ENCODE measurements at places on chromosomes 12 and 14.

DNA sequence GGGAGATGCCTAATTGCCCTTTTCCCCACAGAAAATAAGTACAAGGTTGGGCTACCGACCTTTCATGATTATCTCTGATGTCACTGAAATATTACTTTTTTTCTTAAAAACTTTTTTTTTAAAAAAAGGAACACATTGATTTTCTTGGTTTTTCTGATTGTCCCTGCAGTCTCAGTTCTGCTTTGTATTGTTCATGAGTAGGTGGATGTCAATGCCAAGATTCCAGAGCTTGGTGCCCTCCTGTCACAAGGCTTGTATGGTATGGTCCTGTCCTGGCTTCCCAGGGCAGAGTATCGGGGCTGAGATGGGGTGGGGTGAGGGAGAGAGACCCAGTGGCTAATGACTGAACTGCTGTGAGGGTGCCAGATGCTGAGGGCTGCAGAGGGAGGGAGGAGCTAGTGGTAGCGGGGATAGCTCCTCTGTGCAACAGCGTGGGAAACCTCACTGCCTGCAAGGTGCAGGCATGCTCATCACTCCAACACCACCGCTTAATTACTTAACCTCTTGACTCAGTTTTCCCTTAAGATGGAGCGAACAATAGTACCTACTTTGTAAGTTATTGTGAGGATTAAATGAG, 4.4 kb upstream of the CTDSP2 start:
- no peak for DNase-seq

- DNase-seq: no peak
Observed at GRCh38 chr12:115953450-115953849, 324.0 kb downstream of the MED13L start.

DNA sequence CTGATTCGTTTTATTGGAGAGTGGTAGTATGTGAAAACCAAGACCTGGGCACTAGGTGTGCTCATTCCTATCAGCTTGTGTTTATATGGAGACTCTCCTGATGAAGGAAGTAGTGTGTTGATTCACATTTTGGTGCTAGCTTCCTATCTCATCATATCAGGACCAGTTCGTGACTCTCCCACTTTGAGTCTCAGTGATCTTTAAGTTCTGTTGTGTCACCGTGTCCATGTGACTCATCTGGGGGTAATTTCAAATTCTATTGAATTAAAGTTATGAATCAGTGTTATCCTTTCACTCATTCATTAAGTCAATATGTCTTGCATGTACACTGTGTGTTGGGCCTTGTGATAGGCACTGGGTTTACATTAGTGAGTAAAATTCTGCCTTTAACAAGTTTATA, 180.2 kb downstream of the CACNA1C start:
- DNase-seq: no peak

DNA sequence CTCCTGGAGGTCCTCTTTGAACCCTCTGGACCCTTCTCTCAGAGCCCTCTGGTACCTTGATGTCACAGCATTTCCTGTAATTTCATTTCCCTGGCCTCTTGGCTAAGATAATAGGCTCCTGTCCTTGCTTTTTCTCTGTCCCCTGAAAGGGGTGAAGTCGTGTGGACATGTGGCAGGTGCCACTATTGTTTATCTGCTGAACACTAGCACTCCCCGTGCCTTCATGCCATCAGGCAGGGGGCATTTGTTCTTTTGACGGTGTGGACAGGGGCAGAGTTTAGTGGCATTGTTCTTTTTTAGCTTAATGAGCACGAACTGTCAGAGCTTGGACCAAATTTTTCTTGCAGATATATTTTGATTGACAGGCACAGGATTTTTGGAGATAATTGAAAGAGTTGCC, 166.0 kb downstream of the RGS6 start:
- no peak for DNase-seq

- DNase-seq: no peak
Observed at GRCh38 chr12:139585-139984, 73.0 kb downstream of the IQSEC3 start.

DNA sequence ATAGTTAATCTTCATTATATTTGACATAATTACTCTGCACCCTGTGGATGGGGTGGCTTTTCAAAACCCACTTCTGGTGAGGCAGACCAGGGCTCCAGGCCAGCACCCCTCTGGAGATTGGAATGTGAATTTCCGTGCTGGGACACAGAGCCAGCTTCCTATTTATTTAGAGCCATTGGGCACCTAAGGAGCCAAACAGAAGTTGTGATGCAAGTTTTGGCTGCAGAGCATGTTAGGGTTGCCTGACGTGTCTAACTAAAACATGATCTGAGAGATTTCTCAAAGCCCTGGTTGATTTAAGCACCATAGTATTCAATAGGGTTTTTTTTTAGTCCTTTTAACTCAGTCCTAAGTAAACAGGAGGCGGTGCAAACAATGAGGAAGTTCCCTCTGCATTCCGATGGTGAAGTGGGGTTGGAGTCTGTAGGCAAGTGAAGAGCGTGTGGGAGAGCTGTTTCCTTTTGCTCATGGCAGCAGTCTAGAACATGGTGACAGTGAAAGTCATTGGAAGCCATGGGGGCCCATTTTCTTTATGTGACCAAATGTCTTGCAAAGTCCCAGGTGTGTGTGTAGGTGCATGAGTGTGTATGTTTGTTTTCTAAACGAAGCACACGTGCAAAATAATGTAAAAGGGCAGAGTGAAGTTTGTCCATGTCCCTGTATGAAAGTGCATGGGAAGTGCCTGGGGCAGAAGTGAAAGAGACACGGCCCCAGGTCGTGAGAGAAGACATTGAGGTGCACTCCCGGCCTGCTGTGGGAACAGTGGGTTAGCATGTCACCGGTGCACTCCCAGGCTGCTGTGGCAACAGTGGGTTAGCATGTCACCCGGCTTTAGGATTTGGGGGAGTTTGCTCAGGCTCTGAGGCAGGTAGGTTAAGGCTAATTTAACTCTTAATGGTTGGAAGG, 117.7 kb downstream of the PRKCH start:
- DNase-seq: peak; percentile 74
